Psoas muscle (tissue), 8 donors: ENCODE measurements at places on chromosomes 5 and 9. TPM values are rescaled to one million over a fixed set of nuclear protein-coding genes. Genes with fewer than 3 reads are reported as not detected.

- DNase-seq: no peak
Observed at GRCh38 chr9:130938652-130939404, at the start of gene FIBCD1. Gene FIBCD1, minus strand, starts transcription at chr9:130939247. Its CDS starts 640 bp downstream, at chr9:130938607.

- DNase-seq: no peak
Observed at GRCh38 chr9:129945314-129945713, 97.7 kb downstream of the FNBP1 start.

- DNase-seq: no peak
Observed at GRCh38 chr9:96139592-96140295, 162.2 kb downstream of the HSD17B3 start.

Gene TEX48
- polyA plus RNA-seq: not detected

Gene PCDHA1
- polyA plus RNA-seq: not detected

Gene SLC34A3
- not detected for polyA plus RNA-seq

Gene GFI1B
- polyA plus RNA-seq: 0.12 TPM
